Smooth muscle cell of the brain vasculature (primary cell): ENCODE measurements at places on chromosomes 4 and X.

DNA sequence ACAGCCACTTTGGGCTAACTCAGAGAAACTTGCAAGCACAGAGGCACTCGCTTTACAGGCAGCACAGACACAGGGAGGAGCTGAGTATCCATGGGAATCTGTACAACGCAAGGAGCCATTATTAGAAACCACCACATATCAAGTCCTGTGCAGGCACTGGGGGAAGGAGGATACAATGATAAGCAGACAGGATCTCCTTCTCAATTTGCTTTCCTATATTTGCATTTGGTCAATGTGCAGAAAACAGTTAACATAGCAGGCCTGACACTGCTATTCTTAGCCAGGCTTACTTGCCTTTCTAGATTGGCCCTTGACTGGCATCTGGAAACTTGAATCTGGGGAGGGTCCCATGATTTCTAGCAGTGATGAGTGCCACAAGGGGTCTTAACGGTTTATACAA lies 65.8 kb downstream of the TEC start:
- no peak for DNase-seq

- no peak for DNase-seq
Observed at GRCh38 chrX:154600759-154601374, 15.9 kb downstream of the CTAG1A start.

DNA sequence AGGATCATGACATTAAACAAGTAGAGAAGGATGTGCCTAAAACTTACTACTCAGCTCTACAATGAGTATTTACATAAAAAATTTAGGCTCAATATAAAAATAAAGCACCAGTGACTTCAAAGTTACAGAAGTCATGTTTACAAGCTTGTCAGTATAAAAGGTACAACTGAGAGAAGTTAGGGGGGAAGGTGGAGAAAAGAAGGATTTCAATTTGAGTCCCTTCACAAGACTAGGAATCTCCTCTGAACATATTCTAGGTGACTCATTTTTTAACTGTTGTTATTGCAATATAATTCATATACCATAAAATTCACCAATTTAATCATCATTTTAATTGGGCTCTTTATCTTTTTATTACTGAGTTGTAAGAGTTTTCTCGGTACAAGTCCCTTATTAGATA lies 26.9 kb downstream of the FRYL start:
- no peak for DNase-seq

DNA sequence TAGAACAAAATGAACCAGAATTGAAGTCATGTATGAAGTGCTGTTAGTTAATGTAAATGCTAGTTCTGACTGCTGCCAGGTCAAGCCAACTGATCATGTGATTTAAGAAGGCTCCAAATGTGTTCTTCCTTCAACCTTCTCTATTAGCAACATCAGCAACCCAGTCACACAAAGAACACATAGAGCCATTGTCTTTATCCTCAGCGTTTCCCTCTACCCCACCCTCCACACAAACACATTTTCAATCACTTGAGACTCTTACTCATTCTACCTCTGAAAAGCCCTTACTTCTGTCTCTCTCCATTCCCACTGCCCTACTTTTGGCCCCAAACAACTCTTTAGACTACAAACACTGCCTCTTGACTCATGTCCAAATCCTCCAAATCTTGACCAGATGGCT lies 89.7 kb upstream of the KDR start:
- no peak for DNase-seq

- DNase-seq: no peak
Observed at GRCh38 chr4:5472160-5472591, 236.2 kb downstream of the EVC2 start.

GRCh38 chrX:129653181-129653970 lies 1.4 kb downstream of the APLN start:
- DNase-seq: no peak

DNA sequence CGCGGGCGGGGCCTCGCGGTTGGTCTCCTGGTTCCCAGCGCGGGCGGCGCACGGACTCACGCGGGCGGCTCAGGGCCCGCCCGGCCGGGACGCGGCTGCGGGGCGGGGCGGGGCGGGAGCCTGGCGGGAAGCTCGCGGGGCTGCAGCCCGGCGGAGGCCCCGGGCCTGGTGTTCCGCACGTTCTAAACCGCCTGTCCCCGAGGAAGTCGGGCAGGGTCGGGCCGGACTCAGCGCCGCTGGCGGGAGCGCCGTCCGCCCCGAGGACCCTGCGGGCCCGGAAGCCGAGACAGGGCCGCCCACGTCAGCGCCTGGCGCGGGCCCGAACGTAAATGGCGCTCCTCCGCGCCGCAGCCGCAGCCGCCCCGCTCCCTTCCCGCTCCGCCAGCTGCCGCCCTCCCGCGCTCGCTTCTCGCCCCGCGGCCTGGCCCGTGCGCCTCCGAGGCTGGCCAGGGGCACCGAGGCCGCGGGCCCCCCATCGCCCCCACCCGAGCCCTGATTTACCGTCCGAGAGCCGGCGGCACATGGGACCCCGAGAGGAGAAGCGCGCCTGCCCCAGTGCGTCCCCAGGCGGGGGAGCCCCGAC lies 309 bp upstream of the CTBP1 start:
- DNase-seq: peak; percentile 79

DNA sequence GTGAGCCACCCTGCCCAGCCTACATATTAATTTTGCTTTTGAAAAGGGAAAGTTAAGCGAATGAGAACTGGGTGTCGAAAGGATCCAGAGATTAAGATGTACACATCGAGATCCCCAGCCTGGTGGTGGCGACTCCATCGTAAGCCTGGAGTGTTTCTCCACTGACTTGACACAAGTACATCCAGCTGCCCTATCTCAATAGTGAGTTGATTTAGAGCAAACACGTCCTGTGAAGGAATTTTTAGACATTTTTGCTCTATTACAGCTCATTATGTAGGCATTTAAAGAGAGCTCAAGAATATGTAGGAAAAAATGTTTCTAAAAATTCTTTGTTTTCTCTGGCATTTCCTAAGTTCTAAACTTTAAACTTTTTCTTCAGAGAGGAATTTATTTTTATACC lies 11.7 kb upstream of the CLDN34 start:
- DNase-seq: no peak

GRCh38 chr4:70925899-70926635 lies 23.9 kb downstream of the MOB1B start:
- no peak for DNase-seq

DNA sequence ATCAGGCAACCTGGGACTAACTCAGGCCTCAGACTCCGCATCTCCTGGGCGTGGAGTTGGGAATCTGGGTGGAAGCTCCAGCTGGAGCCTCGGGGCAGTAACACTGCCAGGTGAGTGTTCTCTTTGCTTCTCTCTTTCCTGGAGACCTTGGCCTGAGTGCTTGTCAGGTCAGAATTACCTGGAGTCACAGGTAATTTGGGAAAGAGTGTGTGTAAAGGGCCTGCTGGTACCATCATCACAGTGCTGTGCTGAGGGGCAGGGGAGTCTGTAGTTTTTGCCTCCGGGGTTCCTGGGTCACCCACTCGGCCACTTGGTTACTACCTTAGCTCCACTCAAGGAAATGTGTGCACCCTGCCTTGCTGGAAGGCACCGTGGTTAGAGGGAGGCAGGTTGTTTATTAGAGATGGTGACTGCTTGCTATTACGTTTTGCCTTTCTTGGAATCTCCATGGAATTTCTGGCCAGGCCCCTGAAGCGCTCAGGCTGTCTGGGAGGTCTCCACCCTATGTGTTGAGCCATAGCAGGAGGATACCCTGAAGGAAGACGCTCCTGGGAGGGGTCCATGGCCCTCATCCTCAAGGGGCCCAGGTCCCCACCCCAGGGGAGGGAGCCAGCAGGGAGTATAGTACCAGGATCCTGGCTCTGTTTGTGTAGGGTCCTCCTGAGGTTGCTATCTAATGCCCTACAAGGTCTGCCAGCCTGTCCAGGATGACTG lies 2.9 kb downstream of the GPR78 start:
- DNase-seq: no peak

DNA sequence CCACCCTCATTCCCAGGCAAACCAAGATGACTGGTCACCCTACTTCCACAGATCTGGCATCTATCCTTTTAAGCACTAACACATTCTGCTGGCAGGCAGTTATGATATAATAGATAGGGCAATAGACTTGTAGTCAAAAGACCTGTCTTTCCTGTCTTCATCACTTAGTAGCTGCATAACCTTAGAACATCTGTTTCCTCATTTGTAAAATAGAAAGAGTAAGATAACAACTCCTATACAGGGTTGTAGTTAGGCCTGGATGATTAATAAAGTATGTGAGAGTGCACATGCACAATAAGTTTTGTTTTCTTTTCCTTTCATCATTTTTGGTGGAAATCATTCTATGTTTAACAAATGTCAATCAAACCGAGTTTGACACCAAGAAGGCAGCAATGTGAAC lies 72.1 kb downstream of the GPR82 start:
- no peak for DNase-seq

DNA sequence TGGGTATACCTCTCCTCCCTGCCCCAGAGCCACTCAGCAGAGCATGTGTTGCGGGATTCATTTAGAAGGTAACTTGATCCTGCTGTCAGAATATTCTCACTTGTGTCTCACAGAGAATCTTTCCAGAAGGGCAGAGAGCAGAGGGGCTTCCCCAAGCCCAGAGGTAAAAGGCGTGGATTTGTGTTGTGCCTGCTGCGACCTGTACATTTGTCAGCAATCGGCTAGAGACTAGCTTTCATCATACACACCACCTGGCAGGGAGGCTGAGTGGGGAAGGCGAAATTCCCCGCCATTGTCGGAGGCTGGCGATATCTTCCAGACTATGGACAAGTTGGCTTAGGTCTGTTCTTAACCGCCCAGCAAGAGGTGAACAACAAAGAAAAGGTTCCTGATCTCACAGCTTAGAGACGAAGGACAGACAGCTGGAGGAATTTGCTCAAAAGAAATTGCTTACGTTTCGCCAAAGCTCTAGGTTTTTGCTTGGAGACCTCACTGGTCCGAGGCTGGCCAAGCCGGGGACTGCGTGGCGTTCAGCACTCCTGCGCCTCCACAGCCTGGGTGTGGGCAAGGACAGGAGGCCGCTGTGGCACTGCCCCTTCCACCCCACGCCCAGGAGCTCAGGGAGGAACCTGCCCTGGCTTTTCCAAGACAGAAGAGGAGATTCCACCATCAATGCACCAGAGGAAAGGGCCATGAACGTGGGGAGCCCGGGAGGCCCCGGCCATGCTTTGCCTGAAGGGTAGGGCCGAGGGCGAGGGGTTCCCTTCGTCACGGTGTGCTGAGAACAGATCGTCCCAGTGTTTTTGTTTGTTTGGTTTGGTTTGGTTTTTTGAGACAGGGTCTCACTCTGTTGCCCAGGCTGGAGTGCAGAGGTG lies 69.4 kb downstream of the DCTD start:
- no peak for DNase-seq

- no peak for DNase-seq
Observed at GRCh38 chr4:89121387-89122068, 10.2 kb downstream of the TIGD2 start.

- no peak for DNase-seq
Observed at GRCh38 chr4:188665491-188666457, 526.5 kb downstream of the TRIML1 start.

- DNase-seq: no peak
Observed at GRCh38 chr4:94284889-94285288, 57.7 kb downstream of the HPGDS start.

- DNase-seq: no peak
Observed at GRCh38 chrX:7086384-7086783, 61.1 kb upstream of the STS start.

DNA sequence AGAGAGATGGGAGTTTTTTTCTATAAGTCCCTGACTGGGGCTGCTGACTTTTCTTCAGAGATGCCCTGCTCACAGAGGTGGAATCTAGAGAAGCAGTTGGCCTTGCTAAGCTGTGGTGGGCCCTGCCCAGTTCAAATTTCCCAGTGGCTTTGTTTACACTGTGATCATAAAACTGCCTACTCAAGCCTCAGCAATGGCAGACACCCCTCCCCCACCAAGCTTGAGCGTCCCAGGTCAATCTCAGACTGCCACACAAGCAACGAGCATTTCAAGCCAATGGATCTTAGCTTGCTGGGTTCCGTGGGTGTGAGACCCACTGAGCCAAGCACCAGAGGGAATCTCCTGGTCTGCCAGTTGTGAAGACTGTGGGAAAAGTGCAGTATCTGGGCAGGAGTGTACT lies 199.8 kb upstream of the WDFY3 start:
- no peak for DNase-seq

GRCh38 chrX:134764202-134764785 lies 106.0 kb upstream of the PLAC1 start:
- no peak for DNase-seq

DNA sequence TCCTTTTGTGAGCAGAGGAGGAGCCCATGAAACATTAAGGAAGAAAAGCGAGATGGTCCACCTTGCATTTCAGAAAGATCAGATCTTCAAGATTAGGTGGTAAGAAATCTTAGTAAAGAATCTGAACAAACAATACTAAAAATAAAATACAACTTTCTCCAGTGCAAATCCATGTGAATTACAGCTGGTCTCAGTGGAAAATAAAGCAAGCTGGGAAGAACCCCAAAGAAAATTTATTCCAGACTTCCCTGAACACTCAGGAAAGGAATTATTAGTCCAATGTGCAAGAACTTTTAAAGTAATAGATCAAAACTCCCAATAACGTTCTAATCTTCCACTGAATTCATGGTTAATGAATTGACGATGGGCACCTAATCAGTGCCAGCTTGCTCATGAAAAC lies 37.3 kb upstream of the C1QTNF7 start:
- no peak for DNase-seq

- DNase-seq: no peak
Observed at GRCh38 chr4:104507112-104507511, 12.4 kb upstream of the CXXC4 start.

GRCh38 chr4:7506119-7506518 lies 71.4 kb upstream of the PSAPL1 start:
- DNase-seq: no peak

- no peak for DNase-seq
Observed at GRCh38 chr4:11608992-11609391, 180.3 kb upstream of the HS3ST1 start.

GRCh38 chr4:156946516-156947424 lies 24.8 kb downstream of the PDGFC start:
- peak; percentile 53 for DNase-seq

- DNase-seq: no peak
Observed at GRCh38 chr4:185018834-185019455, 655 bp downstream of the HELT start.

DNA sequence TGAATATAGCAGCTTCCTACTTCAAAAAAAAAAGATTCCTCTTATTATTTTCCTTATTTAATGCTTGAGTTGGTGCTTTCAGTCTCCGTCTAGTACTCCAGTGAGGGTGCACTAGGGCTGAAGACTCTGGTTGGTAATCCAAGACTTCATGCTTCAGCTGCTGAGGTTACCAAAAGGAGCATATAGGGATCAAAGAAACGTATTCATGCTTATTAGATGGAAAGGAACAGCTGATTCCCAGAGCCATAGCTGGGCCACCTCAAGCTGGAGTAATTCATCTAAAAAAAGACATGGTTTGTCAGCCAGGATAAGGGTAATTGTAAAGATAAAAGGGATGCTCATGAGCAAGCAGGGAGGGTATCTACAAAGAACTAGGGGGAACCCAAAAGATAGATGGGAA lies 131.7 kb upstream of the FAM47B start:
- DNase-seq: no peak
